ENCODE measurements at places on chromosomes 3 and 15.

DNA sequence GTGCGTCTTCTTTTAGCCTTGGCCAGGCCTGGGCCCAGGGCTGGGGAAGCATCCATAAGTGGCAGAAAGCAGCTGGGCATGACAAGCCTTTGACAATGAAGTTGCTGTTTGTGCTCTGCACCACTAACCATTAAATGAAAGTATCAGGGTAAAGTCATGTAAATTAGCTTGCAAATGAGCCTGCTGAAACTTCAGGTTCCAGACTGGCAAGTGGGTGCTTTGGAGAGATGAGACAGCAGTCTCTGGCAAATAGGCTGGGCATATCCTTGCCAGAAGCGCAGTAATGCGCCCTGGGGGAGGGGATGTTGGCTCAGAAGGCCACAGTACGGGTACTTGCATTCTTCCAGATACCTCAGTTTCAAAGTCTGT lies 40.7 kb downstream of the RAB6B start:
- DNase-seq, result no peak

DNA sequence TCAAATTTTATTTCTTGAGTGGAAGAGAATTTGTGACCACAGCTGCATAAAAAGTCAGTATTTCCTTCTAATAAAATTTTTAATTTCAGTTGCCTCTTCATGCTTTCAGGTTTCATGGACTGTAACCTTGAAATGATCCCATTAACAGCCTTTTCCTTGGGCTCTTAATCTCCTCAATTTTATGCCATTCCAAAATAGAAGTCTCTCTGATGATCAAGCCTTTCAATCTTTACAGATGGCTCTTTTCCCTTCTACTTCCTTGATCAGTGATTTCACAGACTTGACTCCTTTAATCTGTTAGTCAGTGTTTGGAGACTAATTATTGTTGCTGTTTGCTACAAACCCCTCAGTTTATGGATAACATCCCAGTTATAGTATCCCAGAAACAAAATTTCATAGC lies 11.9 kb downstream of the TSC22D2 start:
- no peak for DNase-seq

- DNase-seq, result no peak
These were observed 82.3 kb upstream of the LINGO1 start for GRCh38 chr15:77715051-77715450.

DNA sequence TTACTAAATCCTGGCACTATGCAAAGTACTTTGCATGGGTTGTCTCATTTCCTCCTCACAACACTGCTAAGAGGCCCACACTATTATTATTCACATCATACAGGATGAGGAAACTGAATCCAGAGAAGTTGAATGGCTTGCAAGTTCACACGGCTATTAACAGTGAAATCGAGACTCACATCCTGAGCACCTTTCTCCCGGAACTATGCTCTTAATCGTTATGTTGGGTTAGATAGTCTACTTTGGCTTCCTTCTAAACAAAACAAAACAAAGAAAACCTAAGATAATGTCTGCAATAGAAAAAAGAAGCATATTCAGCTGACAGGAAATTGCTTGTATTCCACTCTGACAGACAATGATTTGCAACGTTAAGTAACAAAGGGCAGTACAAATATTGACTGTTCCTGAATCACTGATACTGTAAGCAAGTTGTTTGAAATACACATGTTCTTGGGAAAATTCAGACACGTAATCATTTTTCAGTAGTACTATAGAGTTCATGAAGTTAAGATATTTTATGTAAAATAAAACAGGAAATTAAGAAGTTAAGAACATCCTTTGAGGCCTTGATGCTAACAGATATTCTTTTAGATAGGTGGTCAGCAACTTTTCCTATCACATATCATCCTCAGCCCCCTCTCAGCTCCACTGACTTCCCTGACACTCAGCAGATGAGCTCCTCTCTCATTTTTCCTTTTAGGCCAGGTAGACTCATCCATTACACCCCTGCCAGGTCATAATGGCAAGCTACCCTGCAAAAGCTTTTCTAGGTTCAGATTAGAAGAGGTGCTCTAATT lies 40.7 kb downstream of the C2CD4B start:
- DNase-seq, result no peak

GRCh38 chr15:68059630-68060029 lies 5.5 kb downstream of the PIAS1 start:
- DNase-seq, result no peak

DNA sequence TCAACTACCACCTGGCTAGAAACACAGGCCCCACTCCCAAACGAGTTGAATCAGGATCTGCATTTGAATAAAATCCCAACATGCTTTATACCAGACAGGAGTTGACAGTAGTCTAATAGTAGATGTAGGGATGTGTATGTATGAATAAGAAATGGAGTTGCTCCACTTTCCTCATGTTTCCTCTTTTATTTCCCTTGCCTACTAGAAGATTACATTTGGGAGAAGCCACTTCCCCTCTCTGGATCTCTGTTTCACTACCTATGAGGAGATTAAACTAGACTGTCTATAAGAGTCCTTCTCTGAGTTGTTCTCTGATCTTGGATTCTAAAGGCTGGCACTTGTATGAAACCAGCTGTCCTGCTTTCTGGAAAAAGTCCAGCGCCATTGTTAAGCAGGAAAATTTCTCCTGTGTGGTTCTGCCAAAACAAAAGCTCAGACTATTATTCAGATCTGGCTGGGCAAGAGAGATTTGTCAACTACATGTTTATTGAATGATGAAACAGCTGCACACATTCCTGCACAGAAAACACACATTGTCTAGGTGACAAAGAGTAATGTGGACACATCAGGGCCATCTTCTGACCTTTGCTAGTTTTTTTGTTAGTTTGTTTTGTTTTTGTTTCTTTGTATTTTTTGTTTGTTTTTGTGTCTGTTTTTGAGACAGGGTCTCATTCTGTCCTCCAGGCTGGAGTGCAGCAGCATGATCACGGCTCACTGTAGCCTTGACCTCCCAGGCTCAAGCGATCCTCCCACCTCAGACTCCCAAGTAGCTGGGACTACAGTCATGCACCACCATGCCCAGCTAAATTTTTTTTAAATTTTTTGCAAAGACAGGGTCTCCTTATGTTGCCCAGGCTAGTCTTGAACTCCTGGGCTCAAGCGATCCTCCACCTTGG lies 29.9 kb downstream of the ACP3 start:
- DNase-seq, result no peak
